Activated T-cell treated with anti-CD3 and anti-CD28 coated beads, Interleukin-2, amount 50 U/mL, for 24 hours (primary cell): ENCODE measurements at places on chromosomes 16 and 17.

DNA sequence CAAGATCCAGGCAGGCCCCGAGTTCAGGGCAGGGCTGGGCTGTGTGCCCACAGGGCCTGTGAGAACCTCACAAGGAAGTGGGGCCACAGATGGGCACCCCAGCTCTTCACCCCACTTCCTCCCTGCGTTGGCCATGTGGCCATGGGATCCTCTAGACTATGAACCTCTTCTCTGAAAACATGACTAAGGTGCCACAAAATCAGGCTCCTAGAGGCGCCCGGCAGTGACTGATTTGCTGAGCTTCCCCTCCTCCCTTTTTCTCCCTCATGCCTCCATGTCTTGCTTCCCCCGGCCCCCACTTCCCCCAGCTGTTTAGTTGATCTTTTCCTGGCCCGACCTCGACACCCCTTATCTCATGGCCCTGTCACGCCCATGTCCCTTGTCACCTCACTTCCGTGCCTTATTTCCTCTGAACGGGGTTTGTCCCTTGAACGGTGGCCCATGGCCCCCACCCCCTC is 87.1 kb downstream of the KCNJ12 start:
- peak overlapping the region; percentile 59 for H3K27ac ChIP-seq
- H3K27me3 ChIP-seq: peaks cover 15% of the 10 kb centered on the region
- peaks cover 12% of the 10 kb centered on the region for H3K4me1 ChIP-seq
- no peaks in the 10 kb centered on the region for H3K36me3 ChIP-seq
- H3K4me3 ChIP-seq: no peak overlapping the region

GRCh38 chr16:52562770-52563169 is 15.8 kb upstream of the TOX3 start:
- H3K4me3 ChIP-seq: no peak overlapping the region
- DNase-seq: no peak
- H3K27ac ChIP-seq: no peak overlapping the region
- no peaks in the 10 kb centered on the region for H3K4me1 ChIP-seq
- no peaks in the 10 kb centered on the region for H3K27me3 ChIP-seq
- no peaks in the 10 kb centered on the region for H3K36me3 ChIP-seq

- H3K27ac ChIP-seq: peak overlapping the region; percentile 71
- H3K4me1 ChIP-seq: peaks cover 17% of the 10 kb centered on the region
- H3K36me3 ChIP-seq: no peaks in the 10 kb centered on the region
- DNase-seq: peak; percentile 75
- peaks cover 4% of the 10 kb centered on the region for H3K27me3 ChIP-seq
- peak overlapping the region; percentile 49 for H3K4me3 ChIP-seq
Observed at GRCh38 chr16:90008708-90009145, 10.5 kb downstream of the DBNDD1 start.

DNA sequence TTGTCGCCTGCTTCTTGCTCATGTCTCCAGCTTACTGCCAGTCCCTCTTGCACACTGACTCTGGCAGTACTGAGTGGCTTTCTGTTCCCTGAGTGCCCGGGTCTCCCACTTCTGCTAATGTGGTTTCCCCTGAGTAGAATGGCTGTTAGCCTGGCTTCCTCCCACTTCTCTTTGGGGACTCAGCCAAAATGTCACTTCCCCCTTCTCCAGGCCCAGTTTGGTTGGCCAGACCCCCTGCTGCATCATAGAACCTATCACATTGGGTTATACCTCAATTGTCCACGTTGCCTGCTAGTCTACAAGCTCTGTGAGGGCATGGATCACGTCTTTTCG is 304.4 kb downstream of the HS3ST3B1 start:
- no peaks in the 10 kb centered on the region for H3K27me3 ChIP-seq
- no peaks in the 10 kb centered on the region for H3K36me3 ChIP-seq
- no peak overlapping the region for H3K27ac ChIP-seq
- no peak overlapping the region for H3K4me3 ChIP-seq

GRCh38 chr17:16100737-16101400 is 101.2 kb downstream of the TTC19 start:
- H3K27ac ChIP-seq: peak overlapping the region; percentile 39
- no peaks in the 10 kb centered on the region for H3K27me3 ChIP-seq
- DNase-seq: no peak
- peaks cover 78% of the 10 kb centered on the region for H3K36me3 ChIP-seq

DNA sequence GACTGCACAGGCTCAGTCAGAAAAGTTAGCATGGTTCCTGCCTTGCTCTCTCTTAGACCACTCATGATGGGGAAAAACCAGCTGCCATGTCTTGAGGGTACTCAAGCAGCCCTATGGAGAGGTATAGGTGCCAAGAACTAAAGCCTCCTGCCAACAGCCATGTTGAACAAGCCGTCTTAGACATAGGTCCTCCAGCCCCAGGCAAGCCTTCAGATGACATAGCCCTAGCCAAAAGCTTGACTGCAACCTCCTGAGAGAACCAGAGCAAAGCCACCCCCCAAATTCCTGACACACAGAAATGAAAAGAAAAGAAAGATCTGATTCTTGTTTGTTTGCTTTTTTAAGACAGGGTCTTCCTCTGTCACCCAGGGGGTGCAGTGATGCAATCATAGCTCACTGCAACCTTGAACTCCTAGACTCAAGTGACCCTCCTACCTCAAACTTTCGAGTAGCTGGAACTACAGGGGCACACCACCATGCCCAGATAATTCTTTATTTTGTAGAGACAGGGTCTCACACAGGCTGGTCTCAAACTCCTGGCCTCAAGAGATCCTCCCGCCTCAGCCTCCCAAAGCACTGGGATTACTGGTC is 36.3 kb downstream of the CMTM3 start:
- no peak overlapping the region for H3K27ac ChIP-seq
- H3K4me1 ChIP-seq: no peaks in the 10 kb centered on the region
- no peak for DNase-seq
- no peak overlapping the region for H3K4me3 ChIP-seq

DNA sequence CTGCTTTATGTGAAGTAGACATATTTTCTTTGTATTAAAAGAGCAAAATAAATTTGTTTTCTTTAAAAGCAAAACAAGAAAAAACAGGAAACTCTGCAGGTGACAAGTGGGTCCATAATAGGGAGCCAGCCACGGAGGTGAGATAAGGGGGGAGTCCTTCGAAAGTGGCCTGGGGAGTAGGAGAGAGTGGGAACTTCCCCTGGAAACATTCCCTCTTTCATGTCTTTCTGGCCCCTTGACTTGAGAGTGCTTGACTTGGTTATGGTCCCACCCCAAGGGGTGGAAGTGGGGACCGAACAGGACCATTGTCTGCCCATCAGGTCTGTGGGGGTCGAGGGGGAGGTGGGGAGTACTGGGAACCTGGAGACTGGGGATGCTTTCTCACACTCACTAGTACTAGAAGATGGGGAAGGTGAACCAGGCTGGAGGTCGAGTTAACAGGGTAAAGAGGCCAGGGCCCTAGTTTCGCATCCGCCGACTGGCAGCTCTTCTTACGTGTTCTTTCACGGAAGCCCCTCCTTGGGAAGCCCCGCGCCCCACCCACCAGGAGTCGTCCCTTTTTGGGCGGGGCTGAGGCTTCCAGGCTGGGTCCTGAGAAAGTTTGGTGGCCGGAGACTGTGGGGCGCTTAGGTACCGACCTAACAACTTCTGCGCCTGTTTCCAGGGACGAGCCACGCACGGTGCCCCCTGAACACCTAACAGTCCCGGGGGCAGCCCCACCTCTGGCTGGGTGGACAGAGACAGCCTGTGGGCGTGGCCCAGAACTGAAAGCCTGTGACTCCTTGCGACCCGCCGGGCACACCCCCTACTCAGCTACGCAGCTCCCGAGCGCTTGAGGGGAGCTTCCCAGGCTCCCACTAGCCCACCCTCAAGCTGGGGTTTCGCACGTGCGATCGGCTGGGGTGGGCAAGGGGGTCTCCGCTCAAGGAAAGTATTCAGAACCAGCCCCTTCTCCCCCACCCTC is 790 bp downstream of the TRADD start:
- peaks cover 17% of the 10 kb centered on the region for H3K36me3 ChIP-seq
- peak; percentile 82 for DNase-seq
- H3K4me3 ChIP-seq: peak overlapping the region; percentile 90
